CD8-positive, alpha-beta T cell (primary cell): ENCODE measurements at places on chromosomes 7 and 10.

DNA sequence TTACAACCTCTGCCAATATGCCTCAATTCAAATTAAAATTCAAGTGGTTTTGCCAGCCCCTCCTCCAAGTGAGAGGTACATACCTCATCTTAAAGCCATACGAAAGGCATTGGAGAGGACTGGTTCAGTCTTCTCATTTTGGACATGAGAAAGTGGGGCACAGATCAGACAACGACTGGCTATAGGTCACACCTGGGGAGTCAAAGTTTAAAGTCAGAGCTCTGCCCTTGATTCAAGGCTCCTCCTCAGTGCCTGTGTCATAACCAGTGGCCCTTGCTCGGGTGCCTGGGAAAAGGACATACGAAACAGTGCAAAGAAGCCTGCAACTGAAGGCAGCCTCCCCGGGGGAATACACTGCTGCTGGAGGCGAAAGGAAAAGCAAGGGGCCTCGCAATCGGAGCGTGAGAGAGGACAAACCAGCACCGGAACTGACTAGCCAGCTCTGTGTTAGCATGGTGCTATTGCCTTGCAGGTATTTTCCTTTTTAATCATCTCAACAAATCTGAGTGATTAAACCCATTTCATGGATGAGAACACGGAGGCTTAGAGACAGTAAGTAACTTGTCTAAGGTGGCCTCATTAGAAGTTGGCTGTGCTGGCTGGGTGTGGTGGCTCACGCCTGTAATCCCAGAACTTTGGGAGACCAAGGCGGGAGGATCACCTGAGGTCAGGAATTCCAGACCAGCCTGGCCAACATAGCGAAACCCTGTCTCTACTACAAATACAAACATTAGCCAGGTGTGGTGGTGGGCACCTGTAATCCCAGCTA is 1.1 kb upstream of the MTPAP start:
- no peak for DNase-seq

GRCh38 chr10:22534849-22535604 is 179.4 kb downstream of the PIP4K2A start:
- DNase-seq = no peak

GRCh38 chr10:85446827-85447226 is 919.8 kb downstream of the GRID1 start:
- DNase-seq = no peak

- DNase-seq = no peak
Observed at GRCh38 chr10:60208676-60209269, 180.9 kb downstream of the ANK3 start.
